ENCODE measurements at places on chromosomes 4 and X.

DNA sequence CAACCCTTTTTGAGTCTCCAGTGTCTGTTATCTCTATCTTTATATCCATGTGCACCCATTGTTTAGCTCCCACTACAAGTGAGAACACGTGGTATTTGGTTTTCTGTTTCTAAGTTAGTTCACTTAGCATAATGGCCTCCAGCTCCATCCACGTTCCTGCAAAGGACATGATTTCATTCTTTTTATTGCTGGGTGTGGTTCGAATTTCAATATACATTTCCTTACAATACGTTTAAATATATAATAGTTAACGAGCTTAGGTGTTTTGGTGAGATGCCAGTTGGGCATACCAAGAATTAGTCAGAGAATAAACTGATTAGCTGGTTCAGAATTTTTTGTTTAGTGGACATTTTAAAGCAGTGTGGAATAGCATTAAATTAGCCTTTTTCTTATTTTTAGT, 196.7 kb downstream of the CFAP47 start:
- DNase-seq = no peak

DNA sequence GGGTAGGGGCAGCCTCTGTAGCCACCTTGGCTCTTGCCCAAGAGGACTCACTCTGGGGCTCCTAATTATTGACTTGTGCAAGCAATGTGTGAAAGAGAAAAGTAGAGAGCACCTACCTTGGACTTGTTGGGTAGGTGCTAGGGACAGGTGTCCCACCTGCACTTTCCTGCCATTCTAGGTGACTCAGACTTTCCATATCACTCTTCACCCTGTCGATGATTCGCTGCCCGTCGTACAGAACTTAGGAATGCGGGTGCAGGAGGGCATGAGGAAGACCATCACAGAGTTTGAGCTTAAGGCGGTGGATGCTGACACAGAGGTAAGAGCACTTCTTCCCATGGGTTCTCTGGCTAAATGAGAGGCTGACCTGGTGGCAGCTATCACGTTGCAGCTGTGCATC, 87.3 kb upstream of the ANXA3 start:
- no peak for DNase-seq

DNA sequence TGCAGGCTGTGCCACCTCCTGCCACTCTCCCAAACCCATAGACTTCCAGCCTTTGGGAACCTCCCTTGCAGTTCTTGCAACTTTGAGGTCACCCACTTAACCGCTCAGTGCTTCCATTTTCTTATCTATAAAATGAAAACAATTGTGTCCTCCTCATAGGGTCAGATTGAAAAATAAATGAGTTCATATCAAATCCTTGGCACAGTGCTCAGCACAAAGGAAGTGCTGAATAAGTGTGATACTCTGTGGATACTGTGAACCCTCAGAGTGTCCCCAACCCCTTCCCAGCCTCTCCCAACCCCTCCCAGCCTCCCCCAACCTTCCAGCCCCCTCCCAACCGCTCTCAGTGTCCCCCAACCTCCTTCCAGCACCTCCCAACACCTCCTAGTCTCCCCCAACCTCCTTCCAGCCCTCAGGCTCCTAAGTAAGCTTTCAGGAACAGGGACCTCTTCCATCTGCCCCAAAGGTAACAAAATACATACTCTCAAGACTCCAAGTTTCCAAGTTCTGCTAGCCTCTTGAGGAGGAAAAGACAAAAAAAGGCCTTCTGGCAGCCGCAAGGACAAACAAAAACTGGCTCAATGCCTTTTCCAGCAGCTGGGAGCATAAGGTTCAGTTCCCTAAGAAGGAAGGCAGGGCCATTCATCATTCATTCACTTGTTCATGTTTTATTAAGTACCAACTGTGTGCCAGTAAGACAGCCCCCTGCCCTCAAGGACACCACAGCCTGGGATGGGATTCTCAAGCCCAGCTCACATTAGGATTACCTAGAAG, 46.1 kb upstream of the LGI2 start:
- DNase-seq = no peak

GRCh38 chrX:122517786-122518185, 666.3 kb upstream of the GRIA3 start:
- no peak for DNase-seq

DNA sequence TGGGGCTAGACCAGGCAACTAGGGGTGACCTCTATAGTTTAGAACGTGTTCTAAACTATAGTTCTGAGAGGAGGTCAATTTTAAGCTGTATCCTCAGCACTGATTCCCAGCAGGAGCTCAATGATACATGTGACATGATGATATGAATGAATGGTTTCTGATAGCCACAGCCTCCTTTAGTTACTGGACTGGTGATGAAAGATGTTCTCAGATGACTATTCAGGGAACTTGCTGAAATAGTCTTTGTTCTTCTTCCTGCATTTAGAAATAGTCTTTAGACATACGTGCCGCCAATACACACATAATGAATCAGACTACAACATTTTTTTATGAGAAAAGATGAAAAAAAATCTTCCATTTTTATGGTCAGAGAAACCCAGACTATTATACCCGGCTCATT, 116.3 kb upstream of the TMEM150C start:
- no peak for DNase-seq

DNA sequence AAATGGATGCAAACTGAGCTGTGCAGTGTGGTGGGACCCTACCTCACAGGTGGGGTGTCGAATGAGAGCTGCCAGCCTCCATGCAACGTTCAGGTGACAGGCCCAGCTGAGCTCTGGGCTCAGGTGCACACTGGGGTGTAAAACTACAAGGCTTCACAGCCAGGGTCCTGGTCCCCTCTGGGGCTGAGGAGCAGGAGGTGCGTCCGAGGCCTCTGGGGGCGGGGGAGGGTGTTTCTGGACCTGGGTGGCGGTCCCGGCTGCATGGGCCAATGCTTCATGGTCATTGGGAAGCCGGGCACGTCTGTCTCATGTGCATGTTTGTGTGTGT, 26.5 kb upstream of the SORCS2 start:
- no peak for DNase-seq

DNA sequence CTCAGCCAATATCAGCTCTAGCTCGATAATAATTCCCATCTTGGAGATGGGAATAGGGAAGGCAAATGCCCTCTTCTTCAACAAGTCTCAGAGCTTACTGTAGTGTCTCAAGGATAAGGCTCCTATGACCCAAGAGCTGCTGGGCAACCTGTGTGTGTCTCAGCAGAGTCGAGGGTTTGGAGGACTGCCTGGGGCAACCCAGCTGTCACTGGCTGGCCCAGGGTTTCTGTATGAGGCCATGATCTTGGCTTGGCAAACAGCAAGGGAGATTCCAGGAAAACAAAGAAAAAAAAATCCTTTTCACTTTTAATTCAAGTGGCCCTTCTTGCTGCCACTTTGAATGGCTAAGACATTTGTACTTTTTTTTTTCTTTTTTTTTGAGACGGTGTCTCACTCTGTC, 34.4 kb downstream of the TMSB4X start:
- DNase-seq = no peak

GRCh38 chr4:188824553-188824952, 685.3 kb downstream of the TRIML1 start:
- no peak for DNase-seq

All from stimulated activated CD8-positive, alpha-beta memory T cell treated with anti-CD3 and anti-CD28 coated beads, Interleukin-2, amount 100 ng/mL, for 1 hour (primary cell).